ENCODE measurements at places on chromosomes 1 and 21. TPM values are rescaled to one million over a fixed set of nuclear protein-coding genes. Genes with fewer than 3 reads are reported as not detected.

DNA sequence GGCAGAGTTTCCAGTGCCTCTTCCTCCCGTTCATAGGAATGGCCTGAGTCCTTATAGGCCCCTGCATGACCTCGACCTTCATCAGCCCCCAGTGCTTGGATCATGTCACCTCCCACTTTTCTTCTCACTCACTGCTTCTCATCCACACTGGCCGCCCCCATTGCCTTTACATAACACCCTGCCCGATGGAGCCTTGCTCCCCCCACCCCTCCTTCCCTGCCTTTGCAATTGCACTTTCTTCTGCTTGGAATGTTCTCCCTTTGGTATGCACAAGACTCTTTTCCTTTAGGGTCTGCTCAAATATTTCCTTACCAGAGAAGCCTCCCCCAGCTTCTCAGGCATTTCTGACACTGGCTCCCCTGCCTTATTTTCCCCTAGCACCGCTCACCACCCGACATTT is 125.2 kb upstream of the KCNJ6 start:
- H3K27ac ChIP-seq: no peak overlapping the region
- no peak for DNase-seq
- H3K4me1 ChIP-seq: no peaks in the 10 kb centered on the region
- H3K4me3 ChIP-seq: no peak overlapping the region
- H3K27me3 ChIP-seq: no peaks in the 10 kb centered on the region

- H3K4me1 ChIP-seq: peaks cover 21% of the 10 kb centered on the region
- peak; percentile 42 for DNase-seq
- no peaks in the 10 kb centered on the region for H3K27me3 ChIP-seq
- H3K36me3 ChIP-seq: no peaks in the 10 kb centered on the region
- peak overlapping the region; percentile 71 for H3K4me3 ChIP-seq
- peak overlapping the region; percentile 79 for H3K27ac ChIP-seq
These were observed 1.7 kb downstream of the NES start for GRCh38 chr1:156675210-156676113.

DNA sequence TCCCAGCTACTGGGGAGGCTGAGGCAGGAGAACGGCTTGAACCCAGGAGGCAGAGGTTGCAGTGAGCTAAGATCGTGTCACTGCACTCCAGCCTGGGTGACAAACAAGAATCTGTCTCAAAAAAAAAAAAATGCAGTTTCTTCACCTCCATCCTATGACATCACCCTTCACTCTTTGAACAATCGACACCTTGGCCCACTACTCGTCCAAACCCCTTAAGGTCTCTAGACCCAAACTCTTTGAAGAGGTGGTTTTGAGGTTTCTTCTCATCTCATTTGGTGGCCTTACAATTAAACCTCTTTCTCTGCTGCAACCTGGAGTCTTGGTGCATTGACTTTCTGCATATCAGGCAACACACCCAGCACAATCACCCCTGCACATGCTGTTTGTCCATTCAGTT is 86.1 kb downstream of the SLC16A1 start:
- H3K36me3 ChIP-seq: no peaks in the 10 kb centered on the region
- no peak for DNase-seq
- H3K4me1 ChIP-seq: peaks cover 10% of the 10 kb centered on the region

DNA sequence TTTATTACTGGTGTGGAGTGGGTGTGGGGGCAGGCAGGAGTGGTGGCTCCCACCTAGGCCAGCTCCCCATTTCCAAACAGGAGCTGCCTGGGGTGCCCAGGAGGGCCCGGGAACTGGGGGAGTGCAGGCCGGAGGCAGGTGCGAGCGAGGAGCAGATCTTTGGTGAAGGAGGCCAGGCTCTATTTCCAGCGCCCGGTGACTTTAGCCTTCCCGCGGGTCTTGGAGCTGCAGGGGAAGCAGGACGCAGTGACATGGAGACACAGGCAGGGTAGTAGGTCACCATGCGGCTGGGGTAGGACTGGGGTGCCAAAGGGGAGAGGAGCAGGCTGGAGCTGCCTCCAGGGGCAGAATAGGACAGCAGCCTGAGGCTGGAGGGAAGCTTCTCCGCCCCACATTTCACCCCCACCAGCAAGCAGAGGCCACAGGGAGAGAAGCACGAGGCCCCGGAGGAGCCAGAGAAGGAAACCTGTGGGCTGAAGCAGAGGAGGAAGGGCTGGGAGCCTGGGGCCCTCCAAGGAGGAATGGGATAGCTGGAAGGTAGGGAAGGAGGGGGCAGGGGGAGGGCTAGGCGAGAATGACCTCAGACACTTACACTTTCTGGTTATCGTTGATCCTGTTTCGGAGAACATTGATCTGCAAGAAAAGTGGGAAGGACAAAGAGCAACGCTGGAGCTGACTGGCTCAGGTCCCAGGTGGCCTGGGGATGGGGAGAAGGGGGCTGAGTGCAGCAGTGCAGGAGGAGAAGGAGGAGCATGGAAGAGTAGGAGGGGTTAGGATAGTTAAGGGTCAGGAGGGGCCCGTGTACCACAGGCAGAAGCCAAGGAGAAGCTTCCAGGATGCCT is 18.2 kb downstream of the TNNT2 start:
- H3K4me3 ChIP-seq: no peak overlapping the region
- H3K27ac ChIP-seq: no peak overlapping the region
- H3K27me3 ChIP-seq: no peaks in the 10 kb centered on the region
- no peak for DNase-seq

- H3K27ac ChIP-seq: no peak overlapping the region
- H3K4me1 ChIP-seq: no peaks in the 10 kb centered on the region
- no peaks in the 10 kb centered on the region for H3K36me3 ChIP-seq
- H3K4me3 ChIP-seq: no peak overlapping the region
These were observed 268.9 kb downstream of the HHAT start for GRCh38 chr1:210597555-210598134.

GRCh38 chr21:33578214-33578613 is 10.3 kb downstream of the DONSON start:
- H3K27ac ChIP-seq: no peak overlapping the region
- H3K27me3 ChIP-seq: no peaks in the 10 kb centered on the region
- DNase-seq: no peak
- no peak overlapping the region for H3K4me3 ChIP-seq
- no peaks in the 10 kb centered on the region for H3K4me1 ChIP-seq
- H3K36me3 ChIP-seq: no peaks in the 10 kb centered on the region

DNA sequence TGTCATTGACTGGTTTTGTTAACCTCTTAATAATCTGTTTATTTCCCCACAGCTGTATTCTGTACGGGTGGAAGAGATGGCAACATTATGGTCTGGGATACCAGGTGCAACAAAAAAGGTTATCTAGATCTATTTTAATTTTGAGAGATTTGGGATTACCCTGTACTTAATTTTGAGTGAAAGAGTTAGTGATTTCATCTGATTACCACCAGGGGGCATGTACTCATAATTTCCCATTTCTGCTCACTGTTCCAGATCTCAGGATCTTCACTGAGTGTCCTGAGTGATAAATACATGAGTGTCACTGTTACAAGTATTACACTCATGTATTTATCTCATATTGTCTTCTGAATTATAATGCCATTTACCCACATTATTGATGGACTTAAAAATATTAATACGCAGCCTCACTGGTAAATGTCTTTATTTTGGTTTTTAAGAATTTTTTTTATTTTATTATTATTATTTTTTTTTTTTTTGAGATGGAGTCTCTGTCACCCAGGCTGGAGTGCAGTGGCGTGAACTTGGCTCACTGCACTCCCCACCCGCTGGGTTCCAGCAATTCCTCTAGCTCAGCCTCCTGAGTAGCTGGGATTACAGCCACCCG is 27.4 kb downstream of the DTL start:
- no peaks in the 10 kb centered on the region for H3K4me1 ChIP-seq
- no peak overlapping the region for H3K4me3 ChIP-seq
- no peak for DNase-seq

GRCh38 chr1:61111084-61112004 is 29.0 kb downstream of the NFIA start:
- no peak overlapping the region for H3K4me3 ChIP-seq
- no peak overlapping the region for H3K27ac ChIP-seq
- H3K36me3 ChIP-seq: no peaks in the 10 kb centered on the region
- H3K4me1 ChIP-seq: peaks cover 5% of the 10 kb centered on the region
- no peaks in the 10 kb centered on the region for H3K27me3 ChIP-seq

GRCh38 chr1:192059407-192059806 is 98.9 kb upstream of the RGS18 start:
- H3K4me1 ChIP-seq: no peaks in the 10 kb centered on the region
- no peak overlapping the region for H3K27ac ChIP-seq
- no peak overlapping the region for H3K4me3 ChIP-seq
- H3K36me3 ChIP-seq: no peaks in the 10 kb centered on the region

DNA sequence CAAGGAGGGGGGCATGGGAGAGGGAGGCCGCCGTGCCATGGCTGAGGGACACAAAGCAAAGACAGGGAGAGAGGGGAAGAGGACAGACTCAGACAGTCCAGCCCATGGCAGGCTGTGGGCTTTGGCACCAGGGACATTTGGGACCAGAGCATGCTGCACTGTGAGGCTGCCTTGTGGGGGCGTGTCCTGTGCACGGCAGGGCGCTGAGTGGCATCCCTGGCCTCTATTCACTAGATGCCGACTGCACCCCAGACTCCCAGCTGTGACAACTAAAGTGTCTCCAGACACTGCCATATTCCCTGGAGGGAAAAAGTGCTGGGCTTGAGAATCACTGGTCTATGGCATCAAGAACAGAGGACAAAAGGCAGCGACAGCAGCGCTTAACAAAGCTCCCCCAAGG is 18.6 kb upstream of the PRDM15 start:
- H3K27me3 ChIP-seq: no peaks in the 10 kb centered on the region
- H3K4me1 ChIP-seq: no peaks in the 10 kb centered on the region
- H3K4me3 ChIP-seq: no peak overlapping the region
- no peak overlapping the region for H3K27ac ChIP-seq
- no peak for DNase-seq
- H3K36me3 ChIP-seq: no peaks in the 10 kb centered on the region

DNA sequence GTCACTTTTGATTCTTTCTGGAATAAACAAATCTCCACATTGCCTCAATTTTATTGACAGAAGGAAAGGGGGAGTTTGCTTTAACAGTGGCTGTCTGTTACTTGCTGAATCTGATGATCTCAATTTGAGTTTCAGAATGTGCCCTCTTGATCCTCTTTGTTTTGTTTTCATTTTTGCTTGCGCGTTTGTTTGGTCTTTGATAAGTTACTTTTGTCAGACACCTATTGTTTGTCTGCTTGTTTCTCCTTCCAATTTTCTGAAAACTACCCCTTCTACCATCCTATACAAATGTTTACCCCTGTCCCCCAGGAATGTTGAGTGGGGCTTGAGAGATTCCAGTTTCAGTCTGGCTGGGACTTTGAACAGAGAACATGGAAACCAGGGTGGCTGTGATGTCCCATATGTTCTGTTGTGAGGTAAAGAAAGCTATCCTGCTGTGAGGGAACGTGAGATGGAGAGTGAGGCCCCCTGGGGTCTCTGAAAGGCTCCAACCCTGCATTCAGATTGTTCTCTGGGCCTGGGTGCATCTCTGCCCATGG is 11.8 kb upstream of the XCL2 start:
- no peaks in the 10 kb centered on the region for H3K36me3 ChIP-seq
- H3K4me1 ChIP-seq: no peaks in the 10 kb centered on the region
- no peak overlapping the region for H3K27ac ChIP-seq
- DNase-seq: no peak

PTPRC gene
- polyA plus RNA-seq: 10.8 TPM

ADAM30 gene
- polyA plus RNA-seq: 52.6 TPM
